ENCODE measurements at places on chromosomes 5 and 9.

GRCh38 chr9:38215465-38215864 is 146.4 kb upstream of the SHB start:
- DNase-seq = no peak

DNA sequence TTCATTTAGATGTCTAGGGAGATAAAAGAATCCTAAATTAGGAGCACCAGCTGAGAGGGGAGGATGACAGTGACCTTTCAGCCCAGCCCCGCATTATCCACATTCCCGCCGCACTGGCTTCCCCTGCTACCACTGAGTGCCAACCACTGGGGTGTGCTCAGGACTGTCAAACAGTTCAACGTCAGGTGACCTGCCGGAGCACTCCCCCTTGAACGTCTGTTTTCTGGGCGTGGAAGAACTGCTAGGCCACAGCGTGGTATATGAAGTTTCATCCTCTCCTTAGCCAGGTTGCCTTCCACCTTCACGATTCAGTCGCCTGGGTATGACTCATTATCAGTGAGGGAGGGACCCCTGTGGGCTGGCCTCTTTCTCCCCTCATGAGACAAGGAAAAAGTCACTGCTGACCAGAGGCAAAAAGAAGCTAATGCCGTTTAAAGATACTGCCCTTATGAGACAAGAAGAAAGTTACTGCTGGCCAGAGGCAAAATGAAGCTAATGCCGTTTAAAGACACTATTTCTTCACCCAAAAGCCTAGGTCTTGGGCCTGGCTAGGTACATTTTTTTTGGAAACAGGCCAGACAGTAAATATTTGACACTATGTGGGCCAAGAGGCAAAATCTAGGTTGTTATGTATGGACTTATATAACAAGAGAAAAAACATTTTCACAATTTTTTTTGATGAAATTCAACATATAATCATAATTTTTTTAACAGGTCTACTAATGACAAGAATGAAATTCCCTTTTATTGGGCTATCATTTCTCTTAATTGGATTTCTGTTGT is 4.6 kb downstream of the NMRK1 start:
- no peak for DNase-seq

DNA sequence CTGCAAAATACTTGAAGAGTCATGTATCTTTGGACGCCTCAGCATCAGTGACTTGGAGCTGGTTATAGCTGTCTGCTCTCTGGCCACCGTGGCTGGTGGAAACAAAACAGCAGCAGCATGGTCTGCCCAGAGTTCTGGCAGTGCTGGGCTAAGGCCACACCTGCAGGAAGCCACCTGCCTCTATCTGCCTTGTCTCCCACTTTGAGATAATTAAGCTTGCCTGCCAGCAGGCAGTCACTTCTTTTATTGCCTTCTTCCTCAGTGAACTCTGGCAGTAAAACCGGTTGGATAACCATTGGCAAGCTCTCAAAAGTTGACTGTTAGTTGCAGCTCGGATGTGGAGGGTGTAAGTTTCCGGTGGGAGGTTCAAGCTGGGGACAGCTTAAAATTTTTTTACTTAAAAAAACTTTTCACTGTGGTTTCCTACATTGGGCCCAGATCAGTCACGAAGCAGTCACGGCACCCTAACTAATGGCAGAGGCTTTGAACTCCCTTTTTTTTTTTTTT is 4.9 kb downstream of the SMIM3 start:
- DNase-seq = peak; percentile 96

DNA sequence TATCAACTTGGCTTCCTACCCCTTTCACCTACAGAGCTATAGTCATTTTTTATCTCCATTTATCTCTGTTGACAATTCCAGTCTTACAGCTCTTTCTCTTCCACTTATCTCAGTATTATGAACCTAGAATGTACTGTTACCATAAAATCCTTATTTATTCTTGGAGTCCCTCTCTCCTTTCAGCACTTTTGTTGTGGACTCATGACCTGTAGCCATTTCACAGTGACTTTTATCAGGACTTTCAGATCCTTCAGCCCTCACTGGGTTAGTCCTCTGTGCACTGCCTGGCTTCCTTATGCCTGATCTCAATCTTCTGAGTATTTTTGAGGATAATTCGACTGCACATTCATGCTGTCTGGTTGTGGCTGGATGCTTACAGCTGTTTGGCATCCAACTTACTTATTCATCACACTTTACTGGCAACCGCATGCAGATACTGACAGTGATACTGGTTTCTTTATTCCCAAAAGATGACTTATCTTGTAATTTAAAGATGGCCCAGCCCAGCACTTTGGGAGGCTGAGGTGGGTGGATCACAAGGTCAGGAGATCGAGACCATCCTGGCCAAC is 293.3 kb downstream of the MAN2A1 start:
- DNase-seq = peak; percentile 19

GRCh38 chr9:131863306-131863896 is 123.5 kb upstream of the RAPGEF1 start:
- no peak for DNase-seq

DNA sequence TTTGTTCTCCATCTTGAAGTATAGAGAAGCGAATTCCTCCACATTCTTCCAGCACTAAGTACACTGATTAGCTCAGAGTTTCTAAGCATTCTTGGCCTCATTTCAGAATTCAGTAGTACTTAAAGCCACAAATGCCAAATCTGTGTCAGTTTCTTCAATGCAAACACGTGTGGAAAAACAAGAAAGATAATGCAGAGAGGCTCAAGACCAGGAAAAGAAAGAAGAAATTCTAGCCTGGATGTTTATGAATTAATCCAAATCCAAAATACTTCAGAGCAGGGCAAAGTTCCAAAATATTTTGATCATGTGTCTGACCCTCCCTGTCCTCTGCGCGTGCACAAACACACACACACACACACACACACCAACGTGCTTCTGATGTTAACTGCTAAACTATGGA is 457.6 kb downstream of the SLCO4C1 start:
- peak; percentile 36 for DNase-seq

DNA sequence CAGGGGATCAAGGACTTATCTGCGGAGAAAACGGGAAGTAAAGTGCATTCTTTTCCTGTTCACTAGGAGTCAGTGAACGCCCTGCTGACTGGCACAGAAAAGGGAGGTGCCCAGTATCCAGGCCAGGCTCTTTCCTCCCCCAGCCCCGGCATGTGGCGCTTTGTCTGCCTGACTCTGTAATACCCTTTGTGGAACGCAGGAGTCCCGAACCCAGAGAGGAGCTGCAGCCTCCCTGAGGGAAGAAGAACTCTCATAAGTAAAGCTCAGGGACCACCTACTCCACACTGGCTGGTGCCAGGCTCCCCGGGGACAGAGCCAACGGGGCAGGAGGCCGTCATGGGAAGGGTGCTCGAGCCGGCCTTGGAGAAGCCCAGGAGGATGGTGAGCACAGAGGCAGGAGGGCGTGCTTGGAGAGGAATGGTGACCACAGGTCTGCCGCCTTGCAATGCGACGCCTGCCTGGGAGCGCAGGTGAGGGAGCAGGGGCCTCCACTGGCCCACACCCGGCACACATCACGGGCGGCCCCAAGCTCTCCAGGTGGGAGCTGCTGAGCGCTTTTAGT is 31.5 kb downstream of the VAV2 start:
- peak; percentile 7 for DNase-seq

- peak; percentile 36 for DNase-seq
Observed at GRCh38 chr5:143302341-143303045, 101.0 kb downstream of the NR3C1 start.

DNA sequence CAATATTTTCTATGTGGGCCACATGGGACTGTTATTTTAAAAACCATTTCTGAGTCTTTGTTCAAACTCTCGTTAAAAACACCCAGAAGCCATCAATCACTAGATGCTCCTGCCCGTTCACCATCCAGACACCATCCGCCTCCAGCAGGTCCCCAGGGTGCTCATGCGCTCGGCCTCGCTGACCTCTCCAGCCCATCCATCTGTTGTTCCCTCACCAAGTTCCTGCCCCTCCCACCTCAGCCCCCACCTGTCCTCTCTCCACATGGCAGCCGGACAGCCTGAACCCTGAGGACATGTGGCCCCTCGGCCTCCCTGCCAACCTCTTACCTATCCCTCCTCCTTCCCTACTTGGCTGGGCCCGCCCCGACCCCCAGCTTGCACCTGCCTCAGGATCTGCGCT is 31.6 kb downstream of the NSUN2 start:
- no peak for DNase-seq

- DNase-seq = peak; percentile 40
Observed at GRCh38 chr9:108813951-108814601, 41.7 kb downstream of the ACTL7B start.

GRCh38 chr5:148620696-148621095 is 33.6 kb downstream of the HTR4 start:
- DNase-seq = no peak

DNA sequence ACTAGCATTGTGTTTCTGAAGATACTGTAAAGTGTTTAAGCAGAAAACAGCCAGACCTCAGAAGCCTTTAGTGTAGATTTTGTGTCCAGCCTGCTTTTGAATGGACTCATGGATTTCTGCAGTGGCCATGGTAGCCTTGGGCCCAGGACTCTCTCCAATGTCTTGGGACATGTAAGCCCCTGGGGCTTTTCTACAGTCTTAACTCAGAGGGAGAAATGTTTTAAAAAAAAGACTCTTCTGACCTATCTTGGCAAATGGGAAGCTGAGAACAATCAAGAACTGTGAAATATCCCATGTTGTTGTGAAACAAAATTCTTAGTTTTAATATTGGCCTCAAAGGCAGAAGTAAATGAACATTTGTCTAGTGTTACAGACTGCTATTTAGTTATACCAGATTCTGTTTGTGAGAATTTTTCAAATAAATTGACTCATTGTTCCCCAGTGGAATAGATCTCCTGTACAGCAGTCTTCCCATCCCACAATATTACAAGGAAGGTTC is 112.5 kb upstream of the DMAC1 start:
- no peak for DNase-seq

DNA sequence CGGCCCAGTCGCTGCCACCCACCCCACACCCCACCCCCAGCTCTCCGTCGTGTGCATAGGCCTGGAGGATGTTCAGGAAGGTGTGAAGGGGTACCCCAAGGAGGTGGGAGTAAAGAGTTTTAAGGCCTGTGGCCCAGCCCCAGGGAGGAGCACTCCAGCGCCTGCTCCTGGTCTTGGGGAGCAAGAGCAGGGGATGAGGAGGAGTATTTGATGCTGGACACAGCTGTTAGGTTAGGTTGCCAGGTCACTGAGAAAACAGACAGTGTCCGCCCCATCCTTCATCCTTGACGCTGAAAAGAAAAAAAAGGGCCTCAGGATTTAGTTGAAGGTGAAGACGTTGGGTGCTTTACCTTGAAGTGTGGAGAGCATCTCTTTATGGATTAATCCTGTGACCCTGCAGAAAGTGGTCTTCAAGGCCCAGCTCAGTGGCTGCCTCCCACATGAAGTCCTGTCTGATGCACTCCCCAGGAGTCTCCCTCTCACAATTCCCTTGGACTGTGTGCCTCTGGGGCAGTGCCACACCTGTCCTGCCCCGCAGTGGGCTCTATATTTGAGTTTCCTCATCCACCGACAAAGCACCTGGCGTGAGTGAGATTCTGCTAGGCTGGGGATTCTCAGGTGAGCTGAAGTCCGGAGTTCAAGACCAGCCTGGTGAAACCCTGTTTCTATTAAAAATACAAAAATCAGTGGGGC is 101.8 kb downstream of the SPRY4 start:
- DNase-seq = no peak

DNA sequence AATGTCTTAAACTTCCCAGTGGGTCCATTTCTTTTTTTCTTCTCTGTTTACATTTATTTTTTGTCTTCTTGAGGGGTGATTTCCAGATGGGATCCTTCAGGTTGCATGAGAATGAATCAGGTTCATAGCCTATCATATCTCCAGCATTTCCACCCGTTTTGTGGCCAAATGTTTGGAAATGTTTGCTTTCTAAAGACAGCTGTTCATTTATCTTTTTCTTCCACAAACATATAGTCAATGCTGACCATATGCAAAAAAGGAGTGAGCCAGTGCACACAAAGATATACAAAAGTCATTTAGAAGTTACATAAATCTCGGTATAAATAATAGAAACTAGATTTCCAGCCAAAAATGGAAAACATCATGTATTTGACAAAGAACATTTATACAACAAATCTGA is 71.6 kb upstream of the STC2 start:
- peak; percentile 63 for DNase-seq

DNA sequence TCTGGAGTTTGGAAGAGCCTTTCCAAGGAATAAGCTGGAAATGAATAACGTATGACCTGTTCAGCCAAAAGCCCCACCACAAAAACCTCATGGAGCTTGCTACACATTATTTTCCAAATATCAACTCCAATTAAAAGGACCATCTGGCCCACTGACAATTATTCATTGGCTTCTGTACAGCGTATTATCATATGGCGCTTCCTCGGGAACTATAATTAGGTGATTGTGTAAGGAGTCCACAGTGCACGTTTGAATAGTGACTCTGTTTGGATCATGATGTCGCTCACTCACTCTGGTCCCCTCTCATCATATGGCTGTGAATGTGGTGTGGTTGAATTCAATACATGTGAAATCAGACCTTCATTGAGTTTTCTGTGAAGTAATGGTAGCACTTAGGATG is 52.1 kb downstream of the GDNF start:
- no peak for DNase-seq

GRCh38 chr5:179267671-179268083 is 77.6 kb downstream of the ADAMTS2 start:
- DNase-seq = no peak

DNA sequence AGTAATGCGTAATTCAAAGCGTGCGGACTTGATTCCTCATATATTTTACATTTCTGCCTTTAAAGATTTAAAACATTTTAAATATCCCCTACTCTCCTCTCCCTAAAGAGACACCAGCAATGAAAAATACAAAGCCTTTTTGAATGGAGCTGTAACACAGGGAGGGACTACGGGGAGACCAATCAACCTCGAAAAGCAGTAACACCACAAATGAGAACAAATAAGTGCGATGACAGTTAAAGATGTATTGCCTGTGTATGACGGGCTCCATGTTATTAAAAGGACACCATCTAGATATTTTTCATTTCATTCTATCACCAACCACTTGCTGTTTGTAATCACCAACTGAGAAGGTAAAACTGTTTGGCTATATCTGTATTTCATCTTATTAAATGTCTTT is 230.3 kb upstream of the TBCA start:
- no peak for DNase-seq

- no peak for DNase-seq
Observed at GRCh38 chr9:105978826-105979225, 284.5 kb downstream of the TMEM38B start.

DNA sequence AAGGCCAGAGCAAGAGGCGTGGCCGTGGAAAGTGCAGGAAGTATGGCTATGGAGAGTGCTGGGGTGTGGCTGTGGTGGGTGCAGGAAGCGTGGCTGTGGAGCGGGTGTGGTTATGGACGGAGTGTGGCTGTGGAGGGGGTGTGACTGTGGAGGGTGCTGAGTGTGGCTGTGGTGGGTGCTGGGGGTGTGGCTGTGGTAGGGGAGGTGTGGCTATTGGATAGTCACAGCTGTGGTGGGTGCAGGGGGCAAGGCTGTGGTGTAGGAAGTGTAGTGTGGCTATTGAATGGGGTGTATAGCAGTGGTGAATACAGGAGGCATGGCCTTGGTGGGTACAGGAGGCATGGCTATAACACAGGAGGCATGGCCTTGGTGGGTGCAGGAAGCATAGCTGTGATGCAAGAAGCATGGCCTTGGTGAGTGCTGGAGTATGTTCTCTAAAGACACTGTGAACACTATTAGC is 40.8 kb upstream of the SPATA31C2 start:
- no peak for DNase-seq

All from fibroblast of the aortic adventitia (primary cell).